ENCODE measurements at places on chromosomes 6 and 20.
A peak's percentile ranks its signal among the peaks of the same experiment; 100 is the strongest.

GRCh38 chr6:12640438-12640837, 76.1 kb upstream of the PHACTR1 start:
- no peak for DNase-seq

- DNase-seq = no peak
Measured at GRCh38 chr20:63980317-63980805, 571 bp upstream of the PRPF6 start.

DNA sequence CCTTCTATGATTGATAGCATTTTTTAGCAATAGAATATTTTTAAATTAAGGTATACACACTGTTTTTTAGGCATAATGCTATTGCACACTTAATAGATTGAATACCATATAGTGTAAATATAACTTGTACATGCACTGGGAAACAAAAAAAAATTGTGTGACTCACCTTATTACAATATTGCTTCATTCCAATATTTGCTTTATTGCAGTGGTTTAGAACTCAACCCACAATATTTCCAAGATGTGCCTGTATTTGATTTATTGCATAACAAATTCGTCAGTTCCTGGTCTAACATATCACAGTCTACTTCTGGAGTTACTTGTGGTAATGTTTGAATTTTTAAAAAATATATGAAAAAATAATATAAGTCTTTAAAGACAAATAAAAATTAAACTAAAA, 41.9 kb upstream of the DEFB112 start:
- no peak for DNase-seq

GRCh38 chr6:2531426-2532215, 219.1 kb downstream of the MYLK4 start:
- DNase-seq = no peak

GRCh38 chr20:47559141-47559540, 57.5 kb downstream of the NCOA3 start:
- no peak for DNase-seq

DNA sequence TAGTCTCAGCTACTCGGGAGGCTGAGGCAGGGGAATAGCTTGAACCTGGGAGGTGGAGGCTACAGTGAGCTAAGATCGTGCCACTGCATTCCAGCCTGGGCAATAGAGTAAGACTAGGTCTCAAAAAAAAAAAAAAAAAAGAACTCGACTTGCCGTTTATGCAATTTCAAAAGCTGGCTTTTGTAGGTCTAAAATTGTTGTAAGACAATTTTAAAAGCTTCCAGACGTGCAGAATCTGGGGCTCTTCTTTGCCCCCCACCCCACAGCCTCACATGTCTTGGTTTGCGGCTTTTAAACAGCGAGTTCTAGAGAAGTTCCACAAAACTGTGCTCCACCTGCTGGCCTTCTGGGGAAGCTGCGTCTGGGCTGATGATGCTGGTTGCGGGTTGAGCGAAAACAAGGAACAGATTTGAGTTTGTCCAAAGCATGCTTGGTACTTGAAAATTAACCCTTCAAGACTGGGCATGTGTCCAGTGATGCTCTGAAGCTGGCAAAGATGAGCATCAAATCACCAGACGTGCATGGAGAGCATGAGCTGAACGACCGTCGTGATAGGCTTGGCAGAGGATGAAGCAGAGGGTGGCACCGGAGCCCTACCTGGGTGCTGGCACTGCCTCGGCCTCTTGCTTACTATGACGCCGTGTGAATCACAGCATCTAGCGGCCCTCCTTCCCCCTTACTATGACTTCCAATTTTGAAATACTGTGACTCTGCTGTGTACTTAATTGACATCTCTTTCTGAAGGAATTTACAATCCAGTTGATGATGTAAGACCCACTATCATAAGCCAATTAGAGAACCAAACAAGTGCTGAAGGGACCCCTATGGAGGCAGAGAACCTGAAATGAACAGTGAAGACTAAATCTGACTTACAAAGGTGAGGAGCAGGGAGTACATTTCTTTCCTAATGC, 171.4 kb downstream of the GMPR start:
- DNase-seq = peak; percentile 53

DNA sequence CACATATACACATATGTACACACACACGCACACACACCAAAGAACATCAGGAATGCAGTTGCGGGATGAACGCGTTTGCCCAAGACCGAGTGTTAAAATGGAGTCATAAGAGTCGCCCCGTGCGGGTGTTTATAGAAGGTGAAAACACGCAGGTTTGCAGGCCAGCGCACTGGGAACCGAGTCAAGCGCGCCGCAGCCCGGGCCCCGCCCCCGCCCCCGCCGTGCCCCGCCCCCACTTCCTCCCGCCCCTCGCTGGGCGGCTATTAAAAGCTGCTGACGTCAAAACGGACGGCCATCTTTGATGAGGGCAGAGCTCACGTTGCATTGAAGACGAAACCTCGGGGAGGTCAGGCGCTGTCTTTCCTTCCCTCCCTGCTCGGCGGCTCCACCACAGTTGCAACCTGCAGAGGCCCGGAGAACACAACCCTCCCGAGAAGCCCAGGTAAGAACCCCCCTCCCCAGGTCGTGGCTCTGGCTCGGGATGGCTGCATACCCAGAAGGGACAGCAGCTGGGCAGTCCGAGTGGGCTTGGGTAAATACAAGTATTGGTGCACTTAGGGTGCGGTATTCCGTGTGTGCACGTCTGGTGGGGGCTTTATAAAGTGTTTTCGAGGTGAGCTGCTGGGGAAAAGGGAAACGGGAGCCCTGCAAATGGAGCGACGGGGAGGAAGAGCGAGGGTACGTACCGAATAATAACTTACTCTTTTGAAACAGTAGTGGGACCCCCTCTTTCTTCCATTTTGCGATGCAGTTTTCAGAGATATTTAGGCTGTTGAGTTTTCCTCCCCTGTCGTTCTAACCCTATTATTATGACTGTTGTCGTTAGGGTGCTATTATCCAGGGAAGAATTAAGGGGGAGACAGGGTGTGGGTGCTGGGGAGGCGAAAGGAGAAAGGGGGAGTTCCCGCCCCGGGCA, at the start of gene SNAP25:
Gene SNAP25 (plus strand): TSS at position 295 of the 916 bp plus-strand sequence. CDS start 56,662 bp downstream, outside the sequence.
- DNase-seq = no peak

- DNase-seq = no peak
Measured at GRCh38 chr20:33814238-33814712, 3.1 kb downstream of the CHMP4B start.

DNA sequence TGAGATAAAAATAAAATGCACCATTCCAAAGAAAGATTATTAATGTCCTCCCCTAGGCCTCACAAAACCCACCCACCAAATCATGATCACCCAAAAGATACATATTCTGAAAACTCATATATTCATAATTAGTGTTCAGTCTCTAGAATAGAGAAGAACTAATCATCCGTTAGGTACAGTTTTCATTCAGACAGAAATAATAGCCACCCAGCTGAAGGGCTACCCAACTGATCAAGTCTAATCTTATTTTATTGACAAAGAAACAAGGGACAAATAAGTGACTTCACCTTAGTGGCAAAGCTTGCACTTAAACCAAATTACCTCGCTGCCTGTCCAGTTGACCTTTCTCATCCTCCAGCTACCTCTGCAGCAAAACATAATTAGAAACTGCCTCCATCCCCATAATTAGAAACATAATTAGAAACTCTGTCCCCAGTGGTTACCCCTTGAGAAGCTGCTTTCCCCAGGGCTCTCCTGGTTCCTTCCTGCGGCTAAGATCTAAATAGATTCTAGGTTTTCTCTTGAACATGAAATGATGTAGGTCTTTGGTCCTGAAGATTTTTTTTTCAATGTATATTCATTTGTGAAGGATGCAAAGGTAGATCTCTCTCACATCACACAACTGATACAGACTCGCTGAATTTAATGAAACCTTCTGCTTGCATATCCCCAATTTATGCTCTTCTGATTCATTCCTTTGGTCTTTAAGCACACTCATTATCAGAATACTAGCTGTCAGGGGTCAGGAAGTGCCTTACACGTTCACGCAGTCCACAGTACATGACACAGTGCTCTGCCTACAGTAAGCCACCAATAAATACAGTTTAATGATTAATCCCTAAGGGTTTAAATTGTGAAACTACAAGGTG, 46.3 kb downstream of the HBS1L start:
- no peak for DNase-seq
